ENCODE measurements at places on chromosomes 2 and 18.

- DNase-seq: no peak
These were observed 41.3 kb downstream of the CHMP3 start for GRCh38 chr2:86521922-86522321.

DNA sequence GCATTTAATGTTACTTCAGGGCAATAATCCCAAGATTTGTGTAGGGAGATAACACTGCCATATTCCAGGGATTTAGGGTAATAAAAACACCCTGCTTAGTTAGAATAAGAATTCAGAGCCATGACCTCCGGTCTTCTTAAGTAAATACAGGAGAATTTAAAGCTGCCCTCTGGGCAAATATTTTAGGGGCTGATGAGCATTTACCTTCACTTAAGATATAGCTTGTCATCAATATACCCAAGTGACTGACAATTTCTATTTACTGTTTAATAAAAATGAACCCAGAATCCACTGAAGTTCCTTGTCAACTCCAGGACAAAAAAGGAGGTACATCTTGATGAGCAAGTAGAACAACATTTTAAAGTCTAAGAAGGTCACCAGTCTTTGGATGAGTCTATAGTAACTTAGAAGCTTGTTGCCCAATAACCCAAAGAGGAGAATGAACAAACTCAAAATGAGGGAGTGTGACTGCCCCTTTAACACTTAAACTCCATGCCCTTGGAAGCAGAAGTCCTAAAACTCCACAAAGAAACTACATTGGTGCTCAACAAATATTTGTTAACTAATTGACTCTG is 24.3 kb upstream of the IKZF2 start:
- DNase-seq: no peak

DNA sequence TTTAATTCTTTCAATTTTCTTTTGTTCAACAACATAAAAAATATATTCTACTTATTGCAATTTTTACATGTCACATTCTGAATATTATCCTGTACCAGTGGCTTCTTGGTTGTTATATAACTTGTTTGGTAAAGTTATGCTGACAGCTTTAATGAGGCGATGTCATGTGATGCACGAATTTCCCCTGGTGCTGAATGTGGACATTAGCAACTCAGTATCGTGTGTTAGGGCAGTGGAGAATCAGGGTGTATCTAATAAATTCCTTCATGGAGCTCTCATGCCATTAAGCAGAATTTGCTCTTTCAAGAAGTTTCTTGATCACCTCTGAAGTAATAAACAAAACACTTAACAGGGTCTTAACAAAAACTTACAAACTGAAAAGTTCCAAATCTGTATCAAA is 99.6 kb upstream of the DNMT3A start:
- no peak for DNase-seq

DNA sequence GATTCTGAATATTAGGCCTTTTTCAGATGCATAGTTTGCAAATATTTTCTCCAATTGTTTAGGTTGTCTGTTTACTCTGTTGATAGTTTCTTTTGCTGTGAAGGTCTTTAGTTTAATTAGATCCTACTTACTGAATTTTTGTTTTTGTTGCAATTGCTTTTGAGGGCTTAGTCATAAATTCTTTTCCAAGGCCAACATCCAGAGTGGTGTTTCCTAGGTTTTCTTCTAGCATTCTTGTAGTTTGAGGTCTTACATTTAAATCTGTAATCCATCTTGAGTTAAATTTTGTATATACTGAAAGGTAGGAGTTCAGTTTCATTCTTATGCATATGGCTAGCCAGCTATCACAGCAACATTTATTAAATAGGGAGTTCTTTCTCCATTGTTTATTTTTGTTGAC is 404.8 kb downstream of the LNPK start:
- DNase-seq: no peak

DNA sequence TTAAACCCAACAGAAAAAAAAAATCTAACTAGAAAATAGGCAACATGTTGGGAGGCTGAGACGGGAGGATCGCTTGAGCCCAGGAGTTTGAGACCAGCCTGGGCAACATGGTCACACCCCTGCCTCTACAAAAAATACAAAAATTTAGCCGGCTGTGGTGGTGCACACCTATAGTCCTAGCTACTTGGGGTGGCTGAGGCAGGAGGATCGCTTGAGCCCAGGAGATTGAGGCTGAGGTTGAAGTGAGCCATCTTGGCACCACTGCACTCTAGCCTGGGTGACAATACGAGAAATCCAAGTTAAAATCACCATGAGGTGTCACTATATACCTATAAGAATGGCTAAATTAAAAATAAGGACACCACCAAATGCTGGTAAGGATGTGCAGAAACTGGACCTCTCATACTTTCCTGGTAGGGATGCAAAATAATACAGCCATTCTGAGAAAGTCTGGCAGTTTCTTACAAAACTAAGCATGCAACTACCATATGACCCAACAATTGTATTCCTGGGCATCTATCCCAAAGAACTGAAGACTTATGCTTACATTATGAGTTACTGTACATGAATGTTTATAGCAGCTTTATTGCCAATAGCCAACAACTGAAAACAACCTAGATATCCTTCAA is 2.2 kb downstream of the SEPTIN10 start:
- DNase-seq: no peak
